ENCODE measurements at places on chromosomes 1 and 21.

DNA sequence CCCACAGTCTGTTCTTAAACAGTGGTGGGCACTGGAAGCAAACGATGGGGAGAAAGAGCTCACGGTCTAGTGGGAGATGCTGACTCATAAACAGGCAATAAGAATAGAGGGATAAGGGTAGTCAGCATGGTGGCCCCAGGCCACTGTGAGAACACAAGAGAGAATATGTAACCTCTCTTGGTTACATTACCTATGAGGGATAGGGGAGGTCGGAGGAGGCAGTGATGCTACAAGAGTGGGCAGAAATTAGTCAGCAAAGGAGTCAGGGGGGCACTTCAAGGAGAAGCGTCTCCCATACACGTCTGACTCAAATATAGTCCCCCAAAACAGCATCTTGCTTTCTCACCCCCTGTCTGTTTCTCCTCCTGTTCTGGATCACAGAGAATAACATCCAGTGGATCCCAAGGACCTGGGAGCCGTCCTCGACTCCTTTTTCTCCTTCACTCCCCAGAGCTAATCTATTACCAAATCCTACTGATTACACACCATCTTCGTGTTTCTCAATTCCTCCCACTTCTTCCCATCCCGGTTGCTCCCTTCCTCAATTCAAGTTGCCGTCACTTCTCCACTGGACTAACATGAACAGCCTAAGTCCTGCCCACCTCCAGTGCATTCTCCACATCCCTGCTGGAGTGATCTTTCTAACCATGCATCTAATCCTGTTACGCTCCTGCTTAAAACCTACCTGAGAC is 2.1 kb downstream of the SLAMF8 start:
- no peak for DNase-seq

GRCh38 chr1:99133756-99134500 is 129.3 kb upstream of the PLPPR5 start:
- no peak for DNase-seq

GRCh38 chr1:8570465-8570864 is 247.0 kb downstream of the RERE start:
- DNase-seq, result no peak

DNA sequence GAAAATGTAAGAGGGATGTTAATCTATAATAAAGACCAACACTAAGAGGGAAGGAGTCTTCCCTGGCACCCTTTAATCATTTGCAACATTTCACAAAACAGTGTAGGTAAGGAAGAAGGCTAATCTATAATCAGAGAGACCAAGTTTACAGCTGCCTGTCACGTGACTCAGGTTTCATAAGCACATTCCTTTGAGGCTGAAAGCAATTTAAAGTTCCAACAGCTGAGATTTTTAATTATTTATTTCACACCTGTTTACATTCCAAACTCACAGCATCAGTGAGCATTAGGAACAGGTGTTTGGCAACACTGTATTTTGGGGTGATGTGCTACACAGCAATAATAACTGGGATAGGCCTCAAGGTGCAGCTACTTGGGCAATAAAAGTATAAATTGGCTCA is 75.7 kb upstream of the PGBD5 start:
- no peak for DNase-seq

GRCh38 chr1:182438326-182438725 is 11.6 kb upstream of the RGSL1 start:
- no peak for DNase-seq

- no peak for DNase-seq
Measured at GRCh38 chr1:43666608-43667007, 16.7 kb downstream of the KDM4A start.

GRCh38 chr1:91381844-91382243 is 22.8 kb downstream of the HFM1 start:
- no peak for DNase-seq

DNA sequence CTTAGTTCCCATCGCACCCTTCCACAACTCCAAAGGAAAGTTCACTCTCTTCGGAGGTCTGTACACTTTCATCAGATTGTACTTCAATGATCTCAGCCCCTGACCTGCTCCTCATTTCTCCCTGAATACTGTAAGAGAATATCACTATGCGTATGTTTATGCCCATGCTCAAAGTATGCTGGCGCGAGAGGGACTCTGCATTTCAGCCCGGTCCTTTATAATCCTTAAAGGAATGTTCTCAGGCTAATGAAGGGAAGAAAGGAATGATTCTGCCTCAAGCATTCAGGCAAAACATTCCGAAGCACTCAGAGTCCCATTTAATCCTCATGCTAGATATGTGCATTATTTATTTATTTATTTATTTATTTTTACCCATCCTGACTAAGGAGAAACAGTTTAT is 76.8 kb downstream of the PLD5 start:
- no peak for DNase-seq

DNA sequence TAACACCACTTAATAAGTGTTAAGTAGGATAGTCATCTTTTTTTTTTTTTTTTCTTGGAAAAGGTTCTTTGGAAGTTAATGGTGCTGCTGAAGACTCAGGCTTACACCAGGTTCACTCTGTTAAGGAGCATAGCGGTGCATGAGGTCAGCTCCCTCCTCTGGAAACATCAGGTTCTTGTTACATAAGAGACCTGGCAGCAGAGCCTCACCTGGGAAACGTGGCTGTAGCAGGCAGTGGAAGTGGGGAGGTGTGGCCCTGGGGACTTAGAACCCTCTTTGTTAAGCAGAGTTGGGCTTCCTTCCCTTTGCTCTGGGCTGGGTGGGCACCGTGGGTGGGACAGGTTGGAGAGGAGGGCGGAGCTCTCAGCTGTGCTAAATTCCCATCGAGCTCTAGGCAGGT is 104.1 kb downstream of the CNIH3 start:
- DNase-seq, result no peak

DNA sequence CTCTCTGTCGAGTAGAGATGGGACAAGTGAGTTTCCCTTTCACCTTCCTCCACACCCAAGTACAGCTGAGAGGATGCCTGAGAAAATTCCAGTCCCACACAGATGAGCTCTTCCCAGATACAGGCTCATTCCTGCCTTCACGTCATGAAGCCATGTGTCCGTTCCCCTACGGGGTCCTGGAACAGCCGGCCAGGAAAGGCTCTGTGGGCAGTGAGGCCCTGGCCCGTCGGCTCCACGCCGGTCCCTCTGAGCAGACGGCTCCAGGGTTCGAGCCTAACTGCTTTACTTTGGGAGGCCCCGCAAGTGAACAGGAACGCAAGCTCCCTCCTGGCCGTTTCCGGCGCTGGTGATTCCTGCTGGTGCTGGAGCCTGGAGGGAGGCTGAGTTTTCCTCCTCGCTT is 57.2 kb upstream of the ARHGEF16 start:
- DNase-seq, result no peak

GRCh38 chr1:41804176-41804575 is 114.5 kb downstream of the HIVEP3 start:
- DNase-seq, result no peak

- DNase-seq, result no peak
Measured at GRCh38 chr1:172411791-172412338, 8.6 kb upstream of the C1orf105 start.

DNA sequence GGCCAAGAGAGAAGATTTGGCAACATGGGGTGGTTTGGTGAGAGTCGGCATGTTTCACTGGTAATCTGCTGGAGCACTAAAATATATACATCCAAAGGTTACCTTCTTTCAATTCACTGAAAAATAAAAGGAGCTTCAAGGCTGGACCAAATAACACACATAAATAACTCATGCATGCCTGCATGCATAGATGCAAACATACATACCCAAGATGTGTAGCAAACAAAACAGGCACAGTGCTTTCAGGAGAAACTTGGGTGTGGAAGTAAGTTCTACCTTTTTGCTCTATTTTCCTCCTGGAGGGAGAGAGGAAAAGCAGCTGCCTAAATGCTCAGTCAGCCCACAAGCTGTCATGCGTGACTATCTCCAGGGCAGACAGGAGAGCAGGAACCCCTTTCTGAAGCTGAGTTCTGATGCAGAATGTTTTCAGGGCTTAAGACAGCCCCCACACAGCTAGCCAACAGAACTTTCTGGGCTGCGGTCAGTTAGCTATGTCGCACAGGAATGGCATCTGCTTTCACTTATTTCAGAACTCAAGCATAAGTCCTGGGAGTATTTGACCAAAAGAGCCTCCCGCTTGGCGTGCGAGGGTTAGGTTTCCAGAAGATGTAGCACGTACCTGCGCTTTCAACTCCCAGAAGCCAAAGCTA is 166.2 kb downstream of the TOMM20 start:
- no peak for DNase-seq

DNA sequence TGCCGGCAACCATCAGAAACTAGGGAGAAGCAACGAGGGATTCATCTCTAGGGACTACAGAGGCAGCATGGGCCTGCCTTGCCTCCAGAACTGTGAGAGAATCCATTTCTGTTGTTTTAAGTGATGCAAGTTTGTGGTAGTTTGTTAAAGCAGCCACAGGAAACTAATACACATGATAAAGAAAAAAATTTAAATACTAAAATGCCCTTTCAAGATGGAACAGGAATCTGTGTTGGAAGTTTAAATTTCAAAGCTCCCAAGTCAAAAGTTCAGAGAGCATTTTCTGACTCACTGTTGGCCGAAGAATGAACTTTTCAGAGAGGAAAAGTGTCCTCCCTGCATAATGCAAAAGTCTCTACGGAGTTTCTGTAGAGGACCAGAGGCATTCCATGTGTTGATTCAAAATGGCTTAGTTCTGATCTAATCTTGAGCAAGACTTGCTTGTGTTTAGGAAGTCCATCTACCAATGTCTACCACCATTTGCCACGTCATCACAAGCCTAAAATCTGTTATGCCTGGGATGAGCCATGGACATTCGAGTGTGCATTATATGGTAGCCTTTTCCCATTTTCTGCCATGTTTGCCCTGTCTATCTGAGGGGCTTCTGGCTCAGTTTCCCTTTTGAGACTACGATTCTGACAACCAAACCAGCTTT is 22.4 kb upstream of the ARHGAP29 start:
- no peak for DNase-seq

Data from esophagus squamous epithelium (tissue), 5 donors.